ENCODE measurements at places on chromosomes 5 and 9.
A peak's percentile ranks its signal among the peaks of the same experiment; 100 is the strongest.

- no peak for DNase-seq
These were observed 47.9 kb downstream of the COL5A1 start for GRCh38 chr9:134689321-134690181.

- no peak for DNase-seq
These were observed 48.2 kb downstream of the HMHB1 start for GRCh38 chr5:143860211-143860610.

- DNase-seq: no peak
These were observed 9.6 kb downstream of the SLCO4C1 start for GRCh38 chr5:102286476-102286875.

GRCh38 chr5:55936100-55936693, 58.6 kb downstream of the IL6ST start:
- DNase-seq: peak; percentile 39

DNA sequence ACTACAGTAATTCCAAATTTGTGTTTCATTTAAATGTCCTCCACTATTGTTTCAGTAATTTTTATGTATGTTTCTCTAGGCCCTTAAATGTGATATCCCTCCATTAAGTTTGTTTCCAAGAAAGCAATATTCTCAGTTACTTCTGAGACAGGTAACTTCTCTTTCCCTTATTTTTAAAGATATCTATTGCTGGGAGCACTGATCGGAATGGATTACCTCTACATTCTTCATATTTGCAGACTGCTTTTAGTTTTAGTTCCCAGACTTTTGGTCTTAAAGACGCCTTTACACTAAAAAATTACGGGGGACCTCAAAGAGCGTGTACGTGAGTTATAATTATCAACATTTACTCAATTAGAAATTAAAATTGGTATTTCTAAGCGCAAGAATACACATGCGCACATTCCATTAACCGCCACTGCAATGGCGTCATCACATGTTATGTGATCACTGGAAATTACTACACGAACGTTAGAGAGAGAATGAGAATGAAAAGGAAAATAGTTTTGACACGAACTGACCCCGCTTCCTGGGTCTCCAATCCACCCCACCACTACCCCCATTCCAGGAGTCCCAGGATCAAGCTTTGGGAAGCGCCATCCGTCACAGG, 519 bp upstream of the RAD50 start:
- DNase-seq: no peak

- DNase-seq: peak; percentile 85
These were observed 502.4 kb downstream of the GADD45G start for GRCh38 chr9:90107040-90107725.

DNA sequence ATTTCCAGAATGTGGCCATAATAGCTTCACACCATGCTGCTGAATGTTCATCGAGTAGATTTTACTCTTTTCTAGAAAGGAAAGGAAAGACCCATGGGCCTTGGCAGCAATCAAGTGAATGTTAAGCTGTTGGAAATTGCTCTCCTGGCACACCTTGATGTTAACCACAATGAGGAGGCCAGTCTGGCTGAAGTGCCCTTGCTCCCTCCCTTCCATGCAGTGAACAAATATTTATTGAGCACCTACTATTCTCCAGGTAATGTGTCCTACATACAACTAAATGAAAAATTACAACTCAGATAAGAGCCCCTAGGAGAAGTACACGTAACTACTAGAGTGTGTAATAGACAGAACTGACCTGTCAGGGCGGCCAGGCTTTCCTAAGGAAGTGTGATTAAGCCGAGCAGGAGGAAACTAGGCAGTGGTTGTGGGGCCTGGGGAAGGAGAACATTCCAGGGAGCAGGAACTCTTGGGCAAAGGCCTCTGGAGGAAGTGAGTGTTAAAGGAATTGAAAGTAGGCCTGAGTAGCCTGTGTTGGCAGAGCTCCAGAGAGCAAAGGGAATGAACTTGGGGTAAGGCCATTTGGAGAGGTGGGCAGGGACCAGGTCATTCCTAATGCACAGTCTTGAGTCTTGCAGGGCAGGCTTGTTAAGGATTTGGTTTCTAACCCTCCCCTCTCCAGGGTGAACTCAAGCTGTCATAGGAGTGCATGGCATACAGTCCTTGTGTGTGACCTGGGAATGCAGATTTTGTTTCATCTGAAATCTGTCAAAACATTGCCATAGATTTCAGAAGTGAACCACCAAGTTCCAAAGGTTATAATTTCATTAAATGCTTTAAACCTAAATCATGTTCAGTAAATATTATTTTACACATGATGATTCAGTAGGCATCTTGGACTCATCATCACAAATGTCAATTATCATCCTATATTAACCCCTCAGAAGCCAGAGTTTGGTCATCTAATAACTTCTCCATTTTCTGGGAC, 9.0 kb upstream of the ZSWIM6 start:
- no peak for DNase-seq

DNA sequence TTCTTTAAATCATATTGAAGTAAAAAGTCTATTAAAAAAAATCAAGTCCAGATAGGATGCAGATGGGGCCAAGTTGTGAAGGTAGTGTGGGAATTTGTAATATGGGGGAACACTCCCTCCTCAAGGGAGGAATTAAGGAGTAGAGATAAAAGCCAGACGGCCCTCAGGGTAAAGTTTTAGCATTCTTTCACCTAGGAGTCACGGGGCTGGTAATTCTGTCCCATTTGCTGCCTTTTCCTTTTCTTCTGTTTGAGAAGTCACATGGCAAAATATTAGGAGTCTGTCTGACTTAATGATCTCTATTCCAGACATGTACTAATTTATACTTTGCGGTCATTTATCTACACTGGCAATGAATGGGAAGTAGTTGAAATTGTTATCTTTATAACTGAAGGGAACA, 61.9 kb downstream of the SNX24 start:
- DNase-seq: no peak

- peak; percentile 66 for DNase-seq
These were observed 10.6 kb downstream of the MTAP start for GRCh38 chr9:21812946-21813568.

DNA sequence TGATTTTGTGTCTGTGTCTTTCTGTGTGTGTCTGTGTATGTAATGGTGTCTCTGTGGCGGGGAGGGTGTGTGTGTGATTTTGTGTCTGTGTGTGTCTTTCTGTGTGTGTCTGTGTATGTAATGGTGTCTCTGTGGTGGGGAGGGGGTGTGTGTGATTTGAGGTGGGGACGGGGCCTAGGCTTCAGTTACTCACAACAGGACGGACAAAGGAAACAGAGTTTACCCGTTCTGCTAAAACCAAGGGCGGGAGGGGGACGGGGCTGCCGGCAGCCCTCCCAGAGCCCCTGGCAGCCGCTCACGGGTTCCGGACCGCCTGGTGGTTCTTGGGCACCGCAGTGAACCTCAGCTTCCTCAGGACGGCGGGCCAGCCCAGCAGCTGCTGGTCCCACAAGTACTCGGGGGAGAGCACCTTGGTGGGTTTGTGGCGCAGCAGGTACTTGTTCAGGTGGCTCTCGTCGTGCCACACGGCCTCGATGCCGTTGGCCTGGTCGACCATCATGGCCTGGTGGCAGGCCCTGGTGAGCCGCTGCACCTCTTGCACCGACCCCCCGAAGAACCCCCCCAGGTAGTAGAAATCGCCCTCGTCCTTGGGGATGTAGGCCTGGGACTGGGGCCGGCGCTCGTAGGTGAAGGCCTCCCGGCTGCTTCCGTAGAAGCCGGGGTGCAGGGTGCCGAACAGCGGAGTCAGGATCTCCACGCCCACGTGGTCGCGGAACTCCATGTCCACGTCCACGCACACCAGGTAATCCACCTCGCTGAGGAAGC, 19.4 kb downstream of the ABO start:
- DNase-seq: no peak

DNA sequence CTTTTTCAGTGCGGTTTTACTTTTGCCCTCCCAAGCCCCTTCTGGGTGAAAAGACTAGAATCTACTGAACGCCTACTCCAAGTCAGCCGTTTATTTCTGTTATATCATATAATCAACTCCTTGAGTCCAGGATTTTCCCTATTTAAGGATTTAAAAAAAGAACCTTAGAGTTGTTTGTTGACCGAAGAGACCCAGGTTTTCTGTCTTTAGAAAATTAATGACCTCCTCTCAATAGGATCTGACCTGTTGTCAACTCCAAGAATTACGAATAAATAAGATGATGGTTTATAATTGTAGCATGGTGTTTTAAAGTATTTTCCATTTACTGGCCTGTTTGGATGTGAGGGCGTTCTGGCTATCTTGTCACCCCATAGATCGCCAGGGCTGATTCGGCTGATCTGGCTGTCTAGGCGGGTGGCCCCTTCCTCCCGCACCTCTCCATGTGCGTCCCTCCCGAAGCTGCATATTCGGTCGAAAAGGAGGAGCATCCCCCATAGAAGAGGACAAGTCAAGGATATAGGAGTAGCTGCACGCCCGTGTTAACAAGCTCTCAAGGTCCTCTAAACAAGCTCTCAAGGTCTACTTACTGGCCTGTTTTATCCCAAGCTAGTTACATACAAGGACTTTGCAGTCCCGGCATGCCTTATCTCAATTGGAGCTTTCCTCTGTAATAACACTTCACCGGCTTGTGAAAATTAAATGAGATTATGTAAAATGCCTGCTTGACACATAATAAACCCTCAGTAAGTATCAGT, 1.1 kb upstream of the UBAP2 start:
- DNase-seq: no peak

GRCh38 chr9:134744385-134745295, 103.0 kb downstream of the COL5A1 start:
- no peak for DNase-seq

- no peak for DNase-seq
These were observed 36.3 kb downstream of the NIPSNAP3B start for GRCh38 chr9:104800068-104800785.

GRCh38 chr9:37927601-37928551, 23.9 kb upstream of the SLC25A51 start:
- DNase-seq: no peak

- DNase-seq: no peak
These were observed 252.1 kb downstream of the SMARCA2 start for GRCh38 chr9:2267181-2267745.

- DNase-seq: peak; percentile 51
These were observed 213.3 kb downstream of the SEMA6A start for GRCh38 chr5:116361171-116361967.

GRCh38 chr5:96809921-96810320, 2.2 kb upstream of the ERAP1 start:
- DNase-seq: no peak

DNA sequence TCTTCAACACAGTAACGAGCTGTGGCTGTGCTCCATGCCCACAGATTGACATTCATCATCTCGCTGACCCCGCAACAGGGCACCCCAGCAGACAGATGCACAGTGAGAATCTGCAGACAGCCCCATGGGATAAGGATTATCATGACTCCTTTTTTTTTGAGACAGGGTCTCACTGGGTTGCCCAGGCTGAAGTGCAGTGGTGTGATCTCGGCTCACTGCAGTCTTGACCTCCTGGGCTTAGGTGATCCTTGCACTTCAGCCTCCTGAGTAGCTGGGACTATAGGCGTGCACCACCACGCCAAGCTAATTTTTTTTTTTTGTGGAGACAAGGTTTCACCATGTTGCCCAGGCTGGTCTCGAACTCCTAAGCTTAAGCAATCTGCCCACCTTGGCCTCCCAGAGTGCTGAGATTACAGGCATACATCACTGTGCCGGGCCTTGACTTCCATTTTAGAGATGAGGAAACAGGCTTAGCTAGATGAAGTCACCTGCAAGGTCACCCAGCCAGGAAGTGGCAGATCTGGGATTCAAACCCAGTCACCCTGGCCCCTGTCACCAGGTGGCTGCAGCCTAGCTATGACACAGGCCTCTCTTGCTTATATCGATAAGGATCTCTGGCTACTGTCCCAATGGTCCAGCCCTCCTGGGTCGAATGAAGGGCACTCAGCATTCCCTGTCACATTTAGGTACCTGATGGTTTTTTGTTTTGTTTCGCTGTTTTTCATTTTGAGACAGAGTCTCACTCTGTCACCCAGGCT, 5.1 kb downstream of the AIF1L start:
- DNase-seq: no peak

- no peak for DNase-seq
These were observed 185.5 kb upstream of the KCNN2 start for GRCh38 chr5:114176356-114176755.

DNA sequence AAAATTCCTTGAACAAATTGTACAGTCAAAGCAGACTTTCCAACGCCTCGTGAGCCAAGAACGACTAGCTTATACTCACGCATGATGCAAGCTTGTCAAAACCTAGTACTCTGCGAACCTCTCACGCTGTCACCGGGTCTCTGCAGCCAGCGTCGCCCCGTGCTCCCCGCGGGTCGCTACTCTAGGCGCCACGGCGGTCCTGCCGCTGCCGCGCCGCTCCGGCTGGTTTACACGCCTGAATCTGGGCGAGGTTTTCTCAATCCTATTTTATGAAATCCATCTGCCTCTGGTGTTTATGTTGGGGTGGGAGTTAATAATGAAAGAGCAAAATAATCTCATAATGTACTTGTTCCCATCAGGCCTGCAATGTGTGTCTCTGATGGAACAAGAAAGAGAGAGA, 90.9 kb downstream of the SV2C start:
- DNase-seq: no peak

DNA sequence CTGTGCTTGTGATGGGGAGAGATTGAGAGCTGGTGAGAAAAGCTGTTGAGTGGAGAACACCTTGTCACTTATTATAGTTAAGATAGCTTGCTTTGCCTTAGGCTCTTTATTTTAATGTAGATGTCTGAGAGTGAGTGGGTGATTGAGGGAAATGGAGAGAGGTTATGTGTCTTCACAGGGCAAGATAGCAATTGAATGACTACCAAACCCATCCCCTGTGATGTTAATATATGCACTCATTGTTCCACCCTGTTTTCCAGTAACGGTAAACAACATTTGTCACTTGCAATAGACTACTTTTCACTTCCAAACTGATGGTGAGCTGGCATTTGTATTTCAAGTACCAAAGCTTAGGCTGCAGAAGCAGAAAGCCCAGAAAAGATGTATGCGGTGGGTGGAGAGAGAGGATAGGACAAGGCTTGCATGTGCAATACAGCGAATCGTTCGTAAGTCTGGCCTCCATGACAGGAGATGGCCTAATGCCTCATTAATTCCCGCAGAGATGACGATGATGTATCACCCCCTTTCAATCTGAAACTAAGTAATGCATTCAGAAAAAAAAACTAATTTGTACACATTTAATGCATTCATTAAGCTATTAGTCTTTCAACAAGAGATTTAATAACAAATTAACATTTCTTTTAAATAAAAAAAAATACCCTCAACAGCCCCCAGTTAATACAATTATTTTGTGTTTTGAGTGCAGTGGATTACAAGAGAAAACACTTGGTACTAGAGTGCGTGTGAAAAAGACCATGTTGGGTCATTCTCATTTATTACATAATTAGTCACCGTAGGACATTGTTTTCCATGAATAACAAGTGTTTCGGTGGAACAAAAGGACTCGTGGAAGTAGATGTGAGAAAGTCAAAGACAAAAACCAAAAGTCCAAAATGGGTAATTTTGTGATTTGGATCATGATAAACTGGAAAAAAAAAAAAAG, 699.0 kb downstream of the BRINP1 start:
- no peak for DNase-seq

GRCh38 chr5:136686192-136686872, 321.0 kb upstream of the TRPC7 start:
- DNase-seq: peak; percentile 0

- no peak for DNase-seq
These were observed 31.8 kb upstream of the FRRS1L start for GRCh38 chr9:109198736-109199382.

Data from NCI-H1092 treated with DMSO at 0.1 percent for 48 hours (cell line).